T-helper 17 cell (primary cell): ENCODE measurements at places on chromosomes 2 and 18.

DNA sequence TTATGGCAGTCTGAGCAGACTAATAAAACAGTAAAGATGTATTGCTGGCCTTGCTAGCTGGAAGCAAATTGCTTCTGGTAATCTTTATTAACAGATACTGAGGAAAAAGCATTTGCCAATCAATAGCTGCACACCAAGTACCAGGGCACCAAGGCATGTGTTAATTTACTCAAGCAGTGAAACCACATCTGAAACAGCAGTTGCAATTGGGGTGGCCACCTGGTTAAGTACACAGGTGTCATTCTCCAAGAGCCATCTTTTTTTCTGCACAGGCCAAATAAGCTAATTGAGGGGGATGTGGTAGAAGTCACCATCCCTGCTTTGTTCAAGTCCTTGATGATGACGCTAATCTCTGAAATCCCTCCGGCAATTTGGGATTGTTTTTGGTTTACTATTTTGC is 8.6 kb upstream of the SEH1L start:
- no peak for DNase-seq

DNA sequence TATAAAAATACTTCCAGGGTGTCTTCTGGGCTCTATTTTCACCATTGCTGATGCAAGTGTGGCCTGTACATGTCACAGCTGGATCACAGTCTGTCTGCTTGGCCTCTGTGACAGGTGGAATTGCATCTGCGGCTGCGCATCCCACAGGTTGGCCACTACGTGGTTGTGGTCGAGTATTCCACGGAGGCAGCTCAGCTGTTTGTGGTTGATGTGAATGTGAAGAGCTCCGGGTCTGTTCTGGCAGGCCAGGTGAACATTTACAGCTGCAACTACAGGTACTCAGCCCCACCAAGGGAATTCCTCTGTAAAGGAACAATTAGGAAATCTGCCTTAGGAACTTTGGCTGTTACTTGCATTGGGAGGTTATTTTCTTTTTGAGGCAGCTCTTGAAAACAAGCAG is 144.5 kb downstream of the LAMA3 start:
- DNase-seq, result no peak

- no peak for DNase-seq
Observed at GRCh38 chr18:48310999-48311398, 98.2 kb downstream of the ZBTB7C start.

DNA sequence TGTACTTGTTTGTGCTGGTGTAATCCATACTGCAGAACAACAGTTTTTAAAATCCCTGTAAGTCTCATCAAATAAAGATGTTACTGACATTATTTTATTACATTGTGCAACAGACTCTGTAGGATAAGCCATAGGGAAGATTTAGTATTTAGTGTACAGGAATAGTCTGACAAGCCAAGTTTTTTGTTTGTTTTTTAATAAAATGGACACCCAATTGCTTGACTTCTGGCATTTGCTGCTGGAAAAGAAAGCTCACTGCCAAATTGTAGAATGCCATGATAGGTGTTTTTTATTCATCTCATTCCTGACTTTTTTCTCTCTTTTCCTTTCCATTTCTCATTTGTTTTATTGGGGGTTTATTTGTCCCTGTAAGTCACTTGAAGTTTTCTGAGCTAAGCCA is 38.1 kb downstream of the SMARCAL1 start:
- DNase-seq, result no peak

DNA sequence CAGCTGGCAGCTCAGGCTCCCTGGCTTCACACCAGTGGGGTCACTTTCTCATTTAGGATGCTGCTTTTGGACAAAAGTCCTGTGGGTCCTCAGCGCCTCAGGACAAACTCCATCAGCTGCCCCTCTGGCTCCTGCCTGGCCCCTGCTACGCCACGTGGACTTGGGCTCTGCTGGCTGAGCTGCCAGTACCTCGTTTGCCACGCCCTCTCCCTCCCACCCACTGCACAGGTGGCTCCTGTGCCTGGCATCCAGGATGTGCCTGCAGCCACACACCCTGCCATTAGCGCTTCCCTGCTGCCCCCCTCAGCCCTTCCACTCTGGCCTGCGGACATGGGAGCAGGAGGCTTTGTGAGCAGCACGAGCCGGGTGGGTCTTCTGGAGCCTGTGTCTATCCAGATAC is 118.9 kb downstream of the ZNF236 start:
- DNase-seq, result no peak

DNA sequence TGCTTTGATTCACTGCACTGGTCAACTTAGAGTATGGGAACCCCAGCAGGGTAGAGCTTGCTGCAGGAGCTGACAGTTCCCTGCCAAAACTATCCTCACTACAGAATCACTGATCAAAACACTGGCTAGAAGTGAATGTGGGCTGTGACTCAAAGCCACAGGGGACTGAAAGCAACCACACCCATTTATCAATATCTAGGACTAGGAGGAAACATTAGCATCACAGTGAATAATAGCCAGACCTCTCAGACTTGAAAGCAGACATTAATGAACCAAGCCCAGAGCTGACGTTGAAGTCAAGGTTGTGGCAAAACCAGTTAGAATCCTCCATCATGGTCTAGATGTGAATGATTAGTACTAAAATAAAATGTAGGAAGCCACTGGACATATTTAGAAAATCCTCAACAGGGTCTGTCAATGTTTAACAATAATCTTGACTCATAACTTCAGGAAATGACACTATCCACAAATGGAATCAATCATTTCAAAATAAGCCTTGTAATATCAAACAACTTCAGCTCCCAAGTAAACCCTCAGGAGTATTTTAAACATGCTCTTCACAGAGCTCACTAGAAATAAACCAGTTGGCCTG is 131.4 kb downstream of the CDH20 start:
- no peak for DNase-seq

DNA sequence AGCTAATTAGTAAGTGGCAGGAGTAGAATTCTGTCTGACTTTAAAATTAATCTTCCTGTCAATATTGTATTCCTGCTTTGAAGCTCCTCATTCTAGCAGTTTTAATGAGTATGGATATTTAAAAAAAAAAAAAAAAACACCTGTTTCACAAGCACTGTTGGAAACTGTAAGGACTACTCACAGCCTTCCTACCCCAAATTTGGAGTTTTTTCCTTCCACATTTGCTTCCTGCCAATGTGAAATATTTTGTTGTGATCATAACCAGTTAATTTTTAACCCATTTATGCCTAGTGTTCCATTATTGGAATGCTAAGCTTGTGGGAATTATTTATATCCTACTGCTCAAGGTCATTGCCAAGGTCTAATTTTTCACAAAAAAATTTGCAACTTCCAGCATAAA is 36.1 kb upstream of the SCYGR2 start:
- DNase-seq, result no peak

DNA sequence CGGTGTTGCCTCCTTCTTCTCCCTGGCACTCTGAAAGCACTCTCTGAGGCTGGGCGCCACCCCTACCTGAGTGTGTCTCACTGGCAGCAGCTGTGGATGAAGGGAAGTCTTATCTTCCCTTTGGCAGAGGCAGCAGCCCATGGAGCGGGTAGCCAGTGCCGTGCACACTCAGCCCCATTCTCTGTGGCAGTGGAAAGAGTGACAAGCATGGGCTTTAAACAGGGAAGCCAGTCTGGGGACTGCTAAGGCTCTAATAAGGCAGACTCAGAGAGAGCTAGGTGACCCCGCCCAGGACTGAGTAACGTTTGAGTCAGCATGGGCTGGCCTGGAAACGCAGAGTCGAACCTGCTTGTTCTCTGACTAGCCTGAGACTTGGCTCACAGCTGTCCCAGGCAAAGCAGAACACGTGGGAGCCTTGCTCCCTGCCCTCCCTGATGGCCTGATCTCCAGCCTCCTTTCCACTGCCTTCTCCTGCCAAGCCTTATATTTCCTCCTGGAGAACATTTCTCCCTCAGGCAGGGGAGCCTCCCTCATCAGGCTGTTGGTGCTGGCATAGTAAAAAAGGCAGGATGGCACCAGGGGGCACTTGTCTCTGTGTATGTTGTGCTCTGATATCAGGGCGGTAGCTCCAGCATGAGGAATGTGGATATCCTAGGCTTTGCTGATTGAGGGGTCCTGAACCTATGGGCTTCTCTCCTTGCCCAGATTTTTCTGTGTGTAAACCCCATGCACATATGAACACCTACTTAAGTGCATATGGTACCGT is 93.9 kb upstream of the LGALSL start:
- no peak for DNase-seq

GRCh38 chr2:65583061-65583460 is 150.7 kb upstream of the SPRED2 start:
- DNase-seq, result no peak

DNA sequence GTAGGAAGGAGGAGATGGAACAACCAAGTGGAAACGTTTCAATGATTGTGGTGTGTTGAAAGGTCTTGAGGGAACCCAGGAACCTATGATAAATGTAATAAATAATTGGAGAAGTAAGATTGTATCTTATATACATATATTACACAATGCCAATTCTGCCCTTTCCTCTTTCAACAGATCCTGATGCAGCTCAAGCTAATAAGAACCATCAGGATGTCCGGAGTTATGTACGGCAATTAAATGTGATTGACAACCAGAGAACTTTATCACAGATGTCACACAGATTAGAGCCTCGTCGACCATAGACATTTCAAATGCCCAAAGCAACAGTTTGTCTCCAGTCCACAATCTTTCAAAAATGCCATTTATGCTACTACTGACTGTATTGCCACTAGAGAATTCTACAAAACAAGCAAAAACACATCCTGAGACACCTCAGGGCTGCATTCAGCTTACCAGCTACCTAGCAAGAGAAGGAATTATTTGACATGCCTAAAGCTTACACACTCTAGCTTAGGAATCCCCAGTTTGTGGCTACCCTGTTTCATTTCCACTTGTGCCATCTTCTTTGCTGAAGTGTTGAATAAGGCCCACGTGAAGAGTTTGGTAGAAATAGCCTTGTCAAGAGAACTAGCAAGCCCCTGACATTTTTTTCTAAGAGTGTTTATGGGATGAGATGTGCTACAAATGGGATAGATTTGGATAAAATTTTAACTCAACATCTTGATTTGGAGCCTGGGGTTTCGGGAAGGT is 24.0 kb upstream of the MAP3K20 start:
- DNase-seq, result no peak

- no peak for DNase-seq
Observed at GRCh38 chr18:32956591-32957315, 183.9 kb upstream of the KLHL14 start.

DNA sequence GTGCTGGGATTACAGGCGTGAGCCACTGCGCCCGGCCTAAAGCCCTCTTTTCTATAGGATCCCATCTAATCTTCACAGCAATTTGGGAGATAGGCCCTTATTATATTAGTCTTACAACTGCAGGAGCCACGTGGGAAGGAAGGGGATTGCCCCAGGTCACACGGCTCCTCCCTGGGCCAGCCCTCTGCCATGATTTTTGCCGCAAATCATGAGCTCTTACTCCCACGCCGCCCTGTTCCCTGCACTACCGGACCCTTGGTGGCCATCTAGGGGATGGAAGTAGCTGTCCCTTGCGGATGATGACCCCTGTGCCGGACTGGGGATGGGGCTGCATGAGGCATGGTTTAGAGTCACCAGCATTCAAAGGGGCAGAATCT is 28.4 kb upstream of the PTMA start:
- no peak for DNase-seq

GRCh38 chr2:217331523-217332416 is 471.9 kb upstream of the TNP1 start:
- no peak for DNase-seq

DNA sequence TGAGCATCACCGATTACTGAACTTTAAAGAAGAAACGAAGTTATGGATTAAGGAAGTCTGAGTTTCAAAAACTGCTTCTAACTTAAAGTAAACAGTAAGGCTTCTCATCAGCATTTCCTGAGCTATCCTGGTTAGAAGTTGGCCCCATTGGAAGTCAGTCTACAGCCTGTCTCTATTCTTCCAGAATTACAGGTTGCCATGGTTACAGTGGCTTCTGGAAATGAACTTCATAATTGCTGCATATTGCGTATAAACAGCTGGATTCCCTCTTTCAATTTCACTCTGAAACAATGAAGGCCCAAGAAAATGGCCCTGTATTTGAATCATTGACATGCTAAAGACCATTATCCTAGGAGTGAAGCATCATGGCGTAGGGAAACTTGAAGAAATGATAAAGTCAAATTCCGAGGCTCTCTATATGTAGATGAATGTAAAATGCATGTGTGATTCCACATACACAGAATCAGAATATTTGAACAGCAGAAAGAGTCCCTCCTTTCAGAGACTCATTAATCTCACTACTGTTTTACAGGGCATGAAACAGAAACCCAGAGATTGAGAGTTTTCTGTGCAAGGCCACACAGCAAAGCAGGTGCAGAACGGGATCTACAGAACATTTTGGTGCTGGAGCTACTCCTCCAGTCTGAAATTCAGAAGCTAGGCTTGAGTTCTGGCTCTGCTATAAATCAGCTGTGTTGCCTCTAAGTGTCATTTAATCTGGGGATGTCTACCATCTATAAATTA is 856.4 kb upstream of the CELF4 start:
- DNase-seq, result no peak

DNA sequence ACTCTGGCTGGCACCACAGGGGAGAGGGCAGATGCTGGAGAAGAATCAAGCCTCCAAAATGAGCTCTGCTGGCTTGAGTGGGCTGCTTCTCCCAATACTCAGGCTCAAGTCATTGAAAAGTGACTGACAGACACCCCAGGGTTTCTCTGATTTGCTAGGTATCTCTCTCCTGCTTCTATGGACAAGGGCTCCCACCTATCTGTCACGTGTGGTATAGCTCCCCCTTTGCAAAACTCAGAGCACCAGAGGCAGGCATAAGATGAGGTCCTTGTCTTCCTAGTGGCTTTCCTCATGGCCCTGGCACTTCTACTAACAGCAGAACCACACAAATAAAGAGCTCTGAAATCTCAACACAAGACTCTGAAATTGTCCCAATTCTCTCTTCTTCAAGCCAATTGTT is 105.2 kb downstream of the GALNT14 start:
- DNase-seq, result no peak

GRCh38 chr18:39799006-39799405 is 2156.0 kb upstream of the PIK3C3 start:
- DNase-seq, result no peak

- DNase-seq, result no peak
Observed at GRCh38 chr2:152049541-152049940, 49.3 kb downstream of the CACNB4 start.

- no peak for DNase-seq
Observed at GRCh38 chr2:109279243-109279860, 150.3 kb downstream of the SH3RF3 start.

- DNase-seq, result no peak
Observed at GRCh38 chr18:74818516-74819175, 221.0 kb downstream of the ZNF407 start.

DNA sequence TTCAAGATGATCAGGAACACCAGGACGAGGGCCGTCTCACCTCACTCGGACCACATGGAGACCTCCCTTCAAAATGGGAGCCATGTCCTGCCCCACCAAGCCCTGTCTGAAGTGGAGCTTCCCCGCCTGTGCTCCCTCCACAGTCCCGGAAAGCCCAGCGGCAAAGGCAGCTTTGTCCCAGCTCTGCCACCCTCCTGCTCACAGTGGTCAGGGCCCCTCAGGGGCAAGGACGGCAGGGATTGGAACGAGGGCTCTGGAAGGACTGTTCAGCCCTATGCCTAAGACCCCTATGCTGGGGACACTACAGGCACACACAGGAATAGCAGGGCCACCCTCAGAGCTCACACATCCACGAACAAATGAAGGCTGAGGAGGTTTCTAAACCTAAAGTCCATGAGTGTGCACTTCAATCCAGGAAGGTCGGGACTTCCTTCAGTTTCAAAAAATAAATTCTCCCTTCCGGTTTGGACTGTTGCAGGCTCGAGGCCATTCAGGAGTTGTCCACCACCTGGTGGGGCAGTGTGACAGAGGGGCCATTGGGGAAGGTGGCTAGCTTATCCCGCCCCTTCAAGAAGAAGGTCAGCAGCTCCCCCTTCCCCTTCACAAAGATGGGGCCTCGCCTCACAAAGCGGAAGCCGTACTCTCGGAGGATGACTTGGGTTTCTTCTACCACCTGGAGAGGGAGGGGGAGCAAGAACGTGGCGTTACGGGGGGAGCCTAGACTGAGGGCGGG is 26.4 kb downstream of the CENPO start:
- no peak for DNase-seq
